ENCODE measurements at places on chromosomes 3 and 15.
A peak's percentile ranks its signal among the peaks of the same experiment; 100 is the strongest.

GRCh38 chr15:91857224-91857585 is 3.7 kb downstream of the SLCO3A1 start:
- no peak for DNase-seq

DNA sequence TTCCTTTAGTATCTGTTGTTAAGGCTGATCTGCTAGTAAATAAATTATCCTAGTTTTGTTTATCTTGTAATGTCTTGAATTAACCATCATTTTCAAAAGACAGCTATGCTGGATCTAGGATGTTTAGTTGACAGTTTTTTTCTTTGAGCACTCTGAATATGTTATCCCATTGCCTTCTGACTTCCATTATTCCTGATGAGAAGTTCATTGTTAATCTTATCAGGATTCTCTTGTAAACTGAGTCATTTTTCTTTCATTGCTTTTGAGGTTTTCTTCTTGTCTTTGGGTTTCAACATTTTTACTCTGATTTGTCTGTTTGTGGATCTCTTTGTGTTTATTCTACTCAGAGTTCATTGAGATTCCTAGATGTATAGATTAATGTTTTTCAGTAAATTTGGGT is 157.7 kb downstream of the WNT7A start:
- no peak for DNase-seq

DNA sequence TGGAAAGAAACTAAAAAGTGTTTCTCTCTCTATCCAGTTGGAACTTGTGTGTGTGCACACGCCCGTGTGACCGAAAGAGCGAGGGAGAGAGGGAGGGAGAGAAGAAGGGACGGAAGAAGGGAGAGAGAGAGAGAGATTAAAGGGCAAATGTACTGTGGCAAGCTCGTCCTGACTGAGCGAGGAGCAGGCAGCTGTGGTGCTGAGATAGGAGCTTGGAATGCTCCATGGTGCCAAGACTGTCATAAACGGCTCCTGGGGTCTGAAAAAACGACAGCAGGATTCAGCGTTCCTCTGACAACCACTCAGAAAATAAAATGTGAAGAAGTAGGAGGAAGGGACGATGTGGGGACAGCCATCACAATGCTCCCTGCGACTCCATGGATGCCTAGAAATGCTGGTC is 276.0 kb downstream of the SV2B start:
- DNase-seq = no peak

DNA sequence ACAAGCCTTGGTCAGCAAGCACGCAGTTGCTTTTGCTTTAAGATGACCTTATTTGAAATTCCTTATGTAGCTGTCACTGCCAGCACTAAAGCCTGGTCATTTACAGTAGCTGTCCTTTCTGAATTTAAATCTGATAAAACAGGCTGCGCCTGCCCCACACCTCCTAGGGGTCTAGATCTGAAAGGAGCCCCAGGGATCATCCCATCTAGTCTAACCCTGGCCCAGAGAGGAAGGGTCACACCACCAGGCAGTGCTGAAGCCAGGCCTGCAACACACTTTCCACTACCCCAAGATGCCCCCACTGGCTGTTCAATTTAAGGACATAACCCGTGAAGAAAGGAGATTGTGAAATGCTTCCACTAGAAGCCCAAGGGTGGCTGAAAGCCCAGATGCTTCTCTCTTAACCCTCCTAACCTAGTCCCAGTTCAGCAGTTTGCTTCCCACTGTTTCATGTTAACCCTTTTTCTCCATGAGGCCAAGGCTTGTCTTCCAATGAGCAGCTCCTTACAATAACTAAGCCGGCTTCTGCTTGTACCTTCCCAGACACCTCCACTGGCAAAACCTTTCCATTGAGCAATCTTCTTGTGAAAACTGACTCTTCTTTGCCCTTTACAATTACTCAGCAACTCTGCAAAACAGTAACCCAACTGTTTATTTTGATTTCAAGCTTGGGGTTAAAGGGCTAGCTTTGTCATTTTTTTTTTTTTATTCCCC is 198.9 kb upstream of the LPP start:
- DNase-seq = no peak

GRCh38 chr15:39154227-39154638 is 426.6 kb upstream of the THBS1 start:
- DNase-seq = no peak

GRCh38 chr3:98038876-98039275 is 3.8 kb upstream of the GABRR3 start:
- no peak for DNase-seq

DNA sequence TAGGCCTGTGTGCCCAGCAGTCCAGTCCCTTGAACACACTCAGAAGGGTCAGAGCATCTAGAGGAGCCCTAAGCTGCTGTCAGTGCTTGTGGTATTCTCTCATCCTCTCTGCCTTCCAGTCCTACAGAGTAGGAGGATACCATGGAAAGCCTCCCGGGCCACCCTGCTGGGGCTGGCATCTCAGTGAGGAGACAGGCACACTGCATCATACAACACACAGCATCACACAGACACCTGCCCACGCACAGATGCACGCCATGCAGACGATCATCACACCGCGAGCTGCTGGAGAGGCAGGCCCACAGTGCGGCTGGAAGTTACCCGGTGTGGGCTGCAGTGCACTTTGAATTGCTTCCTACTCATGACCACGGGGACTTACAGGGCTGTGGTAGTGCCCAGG is 15.2 kb downstream of the GABRA5 start:
- DNase-seq = no peak

DNA sequence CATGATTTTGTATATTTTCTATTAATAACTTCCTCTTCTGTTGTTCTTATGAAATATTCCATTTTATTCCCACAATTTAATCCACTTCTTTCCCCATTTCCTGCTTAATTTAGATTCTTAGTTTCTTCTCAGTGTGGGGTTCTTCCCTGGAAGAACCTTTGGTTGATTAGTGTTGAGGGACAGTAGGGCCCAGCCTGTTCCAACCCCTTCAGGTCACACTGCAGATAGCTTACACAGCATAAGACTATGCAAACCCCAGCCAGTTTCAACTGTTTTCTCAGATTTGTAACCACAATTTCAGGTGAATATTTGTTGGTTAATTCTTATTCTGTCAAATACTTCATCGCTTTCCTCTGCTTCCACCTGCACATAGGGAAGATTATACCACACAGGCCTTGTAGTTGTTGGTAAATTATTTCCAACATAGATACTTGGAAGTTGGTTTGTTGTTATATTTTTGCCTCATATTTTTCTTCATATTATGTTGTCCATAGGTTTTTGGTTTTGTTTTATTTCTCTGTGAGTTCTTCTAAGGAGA is 34.7 kb downstream of the AADACL2 start:
- no peak for DNase-seq

DNA sequence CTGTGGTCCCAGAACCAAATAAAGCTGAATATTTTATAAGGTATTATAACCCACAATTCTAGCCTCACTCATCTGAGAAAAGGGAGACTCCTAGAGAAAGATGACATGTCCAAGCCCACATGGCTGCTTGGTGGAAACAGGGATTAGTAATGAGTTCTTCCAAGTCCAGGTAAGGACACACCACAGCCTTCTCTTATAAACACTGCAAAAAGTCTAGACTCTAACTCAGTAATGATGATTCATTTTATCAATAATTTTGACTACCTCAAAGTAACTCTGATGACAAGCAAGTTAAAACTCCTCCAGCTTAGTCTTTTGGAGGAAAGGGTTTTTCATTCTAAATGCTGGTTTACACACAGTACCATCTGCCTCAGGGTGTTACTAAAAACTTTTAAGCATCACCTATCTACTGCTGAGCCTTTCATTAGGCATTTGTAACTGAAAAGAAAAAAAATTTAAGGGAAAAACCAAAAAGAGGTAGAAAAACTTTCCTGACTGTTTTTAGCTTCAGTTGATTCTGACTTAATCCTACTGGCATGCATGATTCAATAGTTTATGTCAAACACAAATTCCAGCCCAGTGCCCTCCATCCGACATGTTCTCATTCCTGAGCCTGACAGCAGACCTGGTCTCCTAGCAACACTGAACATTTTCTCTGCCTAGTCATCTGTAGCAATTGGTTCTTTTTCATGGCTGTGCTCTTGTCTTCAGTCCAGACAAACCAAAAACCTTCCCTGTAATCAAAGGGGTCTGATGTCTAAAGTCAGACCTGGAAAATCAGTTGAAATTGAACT is 43.9 kb downstream of the P3H2 start:
- DNase-seq = no peak

GRCh38 chr3:11908981-11909698 is 62.5 kb upstream of the TAMM41 start:
- DNase-seq = no peak

- DNase-seq = no peak
These were observed 29.9 kb upstream of the GHSR start for GRCh38 chr3:172478116-172478515.

- DNase-seq = no peak
These were observed 39.3 kb upstream of the LACTB start for GRCh38 chr15:63082366-63082765.

DNA sequence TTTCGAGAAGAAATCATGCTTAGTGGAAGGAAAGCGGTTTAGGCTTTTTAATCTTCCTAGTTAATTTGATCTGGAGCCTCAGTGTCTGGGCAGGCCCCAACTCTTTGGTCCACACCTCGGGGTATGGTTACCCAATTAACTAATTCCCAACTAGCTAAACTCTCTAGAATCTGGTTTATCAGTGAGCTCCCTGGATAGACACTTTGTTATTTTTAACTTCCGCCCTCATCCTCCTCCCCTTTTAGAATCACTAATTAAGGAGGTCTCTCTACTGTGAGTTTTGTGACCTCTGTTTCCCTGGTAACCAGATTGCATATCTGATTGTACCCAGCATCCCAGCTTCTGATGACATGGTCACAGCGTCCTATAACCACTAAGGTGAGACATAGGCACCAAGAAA is 112.2 kb downstream of the RARB start:
- DNase-seq = no peak

DNA sequence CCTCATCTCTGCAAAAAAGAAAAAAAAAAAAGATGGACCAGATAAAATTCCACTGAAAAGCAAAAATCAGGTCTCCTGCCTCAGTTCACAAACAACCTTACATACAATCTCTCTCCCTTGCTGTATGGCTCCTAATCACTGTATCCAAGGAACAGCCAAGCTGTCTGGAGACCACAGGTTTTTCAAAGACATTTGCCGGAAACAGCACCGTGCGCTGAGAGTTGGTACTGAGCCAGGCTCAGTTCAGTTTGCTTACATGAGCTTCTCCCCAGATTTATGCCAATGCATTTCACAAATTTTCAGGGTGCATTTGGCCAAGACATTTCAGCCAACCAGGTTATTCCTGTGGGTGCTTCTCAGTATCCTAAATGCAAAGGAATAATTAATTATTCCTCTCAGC is 4.1 kb downstream of the ACP3 start:
- no peak for DNase-seq

- no peak for DNase-seq
These were observed 229.9 kb upstream of the TRIM42 start for GRCh38 chr3:140448001-140448400.

GRCh38 chr3:45168451-45168850 is 22.3 kb upstream of the CDCP1 start:
- DNase-seq = no peak

- no peak for DNase-seq
These were observed 45.8 kb upstream of the CCDC50 start for GRCh38 chr3:191283400-191283799.

GRCh38 chr3:82133070-82133606 is 371.7 kb upstream of the GBE1 start:
- DNase-seq = peak; percentile 14

DNA sequence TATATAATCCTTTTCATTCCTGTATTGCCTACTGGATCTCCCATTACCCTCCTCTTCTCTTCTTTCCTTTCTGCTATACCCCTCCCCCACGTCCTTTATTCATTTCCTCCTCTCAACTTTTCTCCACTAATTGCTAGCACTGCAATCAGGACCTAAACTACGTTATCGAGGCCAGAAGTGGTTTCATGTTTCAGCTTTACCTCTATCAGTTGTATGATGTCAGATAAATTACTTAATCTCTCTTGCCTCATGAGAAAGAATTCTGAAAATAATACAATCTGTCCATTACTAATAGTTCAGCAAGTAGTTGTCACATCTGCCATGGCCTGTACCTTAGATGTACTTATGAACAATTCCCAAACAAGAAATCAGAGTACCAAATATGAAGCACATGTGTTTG is 10.6 kb downstream of the POPDC2 start:
- no peak for DNase-seq

DNA sequence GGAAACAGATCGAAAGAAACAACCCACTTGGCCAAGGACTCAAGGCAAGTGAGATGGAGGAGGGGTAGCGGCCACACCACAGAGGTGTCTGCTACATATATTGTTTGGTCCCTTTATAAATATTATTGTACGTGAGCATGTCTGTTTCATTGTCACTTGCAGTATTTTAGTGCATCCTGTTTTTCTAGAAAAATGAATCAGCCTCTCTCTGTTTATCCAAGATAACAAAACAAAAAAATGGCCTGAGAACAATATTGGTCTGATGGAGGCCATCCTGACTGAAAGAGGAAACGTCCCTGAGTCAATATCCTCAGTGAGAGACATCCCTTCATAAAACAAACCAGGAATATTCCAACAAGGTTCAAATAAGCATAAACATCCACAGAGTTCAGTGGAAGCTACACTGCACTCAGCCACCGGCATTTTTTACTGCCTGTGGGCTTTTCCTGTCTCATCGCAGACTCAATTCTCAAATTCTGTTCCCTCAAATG is 42.0 kb downstream of the WWTR1 start:
- no peak for DNase-seq

DNA sequence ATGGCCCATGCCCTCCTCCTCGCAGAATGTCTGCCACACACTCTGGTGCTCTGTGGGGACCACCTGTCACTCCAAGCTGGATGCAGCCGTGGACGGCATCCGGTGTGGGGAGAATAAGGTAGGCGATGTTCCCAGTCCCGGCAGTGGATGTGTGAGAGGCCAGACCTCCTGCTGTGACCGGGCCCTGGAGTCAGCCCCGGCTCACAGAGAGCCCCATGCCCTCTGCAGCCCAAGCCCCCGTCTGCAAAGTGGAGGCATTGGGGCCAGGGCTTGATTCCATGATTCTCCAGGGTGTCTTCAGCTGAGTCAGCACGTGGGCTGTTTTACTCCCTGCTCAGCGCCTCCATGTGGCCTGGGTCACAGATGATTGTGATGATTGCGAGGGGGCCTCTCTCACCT is 32.2 kb downstream of the GOLGA6L10 start:
- no peak for DNase-seq

GRCh38 chr3:23739536-23739935 is 66.2 kb upstream of the UBE2E1 start:
- no peak for DNase-seq

GRCh38 chr3:117510396-117510795 is 800.8 kb downstream of the TUSC7 start:
- no peak for DNase-seq

GRCh38 chr15:94297558-94297957 is 66.2 kb downstream of the MCTP2 start:
- no peak for DNase-seq

GRCh38 chr3:189554868-189555557 is 76.2 kb upstream of the TP63 start:
- DNase-seq = no peak

- DNase-seq = no peak
These were observed 125.2 kb downstream of the CFAP20DC start for GRCh38 chr3:58924578-58924977.

DNA sequence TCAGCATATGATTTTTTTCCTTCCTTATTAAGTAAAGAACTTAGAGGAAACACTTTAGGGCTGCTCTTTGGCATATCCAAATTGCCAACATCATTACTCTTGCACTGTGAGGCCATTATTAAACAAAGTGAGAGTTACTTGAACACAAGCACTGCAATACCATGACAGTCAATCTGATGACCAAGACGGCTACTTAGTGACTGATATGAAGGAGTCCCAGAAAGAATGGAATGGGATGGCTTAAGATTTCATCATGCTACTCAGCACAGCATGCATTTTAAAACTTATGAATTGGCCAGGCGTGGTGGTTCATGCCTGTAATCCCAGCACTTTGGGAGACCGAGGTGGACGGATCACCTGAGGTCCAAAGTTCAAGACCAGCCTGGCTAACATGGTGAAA is 55.2 kb downstream of the FAM98B start:
- DNase-seq = no peak

Measured in activated CD4-positive, alpha-beta T cell treated with anti-CD3 and anti-CD28 coated beads, Interleukin-2, amount 50 U/mL, for 4 hours (primary cell).